ENCODE measurements at places on chromosomes 11 and 22. TPM values are rescaled to one million over a fixed set of nuclear protein-coding genes. Genes with fewer than 3 reads are reported as not detected.
A peak's percentile ranks its signal among the peaks of the same experiment; 100 is the strongest.

DNA sequence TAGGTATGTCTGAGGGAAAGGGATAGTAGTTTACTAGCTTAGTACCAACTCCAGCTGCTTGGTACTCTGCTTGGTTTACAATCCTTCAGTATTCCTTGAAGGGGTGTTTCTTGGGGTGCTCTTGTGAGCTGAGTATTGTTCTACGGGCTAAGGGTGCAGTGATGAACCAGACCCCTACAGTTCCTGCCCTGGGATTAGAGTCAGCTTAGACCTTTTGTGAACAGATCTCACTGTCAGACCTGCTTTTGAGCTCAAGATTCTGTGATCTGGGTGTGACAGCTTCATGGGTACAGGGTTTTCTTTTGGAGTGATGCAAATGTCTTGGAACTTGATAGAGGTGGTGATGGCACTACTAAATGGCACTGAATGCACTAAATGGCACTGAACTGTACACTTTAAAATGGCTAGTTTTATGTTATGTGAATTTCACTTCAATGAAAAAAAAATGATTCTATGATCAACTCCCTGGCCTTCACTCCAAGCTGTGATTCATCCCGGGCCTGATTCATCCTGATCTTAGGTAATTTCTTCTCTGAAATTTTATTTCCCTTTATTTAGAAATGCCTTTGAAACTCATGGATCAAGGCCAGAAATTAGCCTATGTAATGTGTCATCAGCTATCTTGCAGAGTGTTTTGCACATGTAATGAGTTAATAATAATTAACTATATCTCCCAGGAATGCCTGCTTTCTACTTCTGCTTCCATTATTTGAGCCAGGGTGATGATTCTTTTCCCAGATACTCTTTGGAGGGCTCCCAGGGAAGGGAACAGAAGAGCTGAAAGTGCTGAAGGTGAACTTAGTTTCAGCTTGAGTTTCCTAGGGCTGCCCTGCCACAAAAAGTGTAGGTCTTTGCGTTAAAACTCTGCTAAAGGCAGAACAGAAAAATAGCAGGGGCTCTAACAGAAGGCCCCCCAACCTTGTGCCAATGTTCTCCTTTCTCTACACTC, 87.9 kb downstream of the NCAM1 start:
- no peak for DNase-seq

DNA sequence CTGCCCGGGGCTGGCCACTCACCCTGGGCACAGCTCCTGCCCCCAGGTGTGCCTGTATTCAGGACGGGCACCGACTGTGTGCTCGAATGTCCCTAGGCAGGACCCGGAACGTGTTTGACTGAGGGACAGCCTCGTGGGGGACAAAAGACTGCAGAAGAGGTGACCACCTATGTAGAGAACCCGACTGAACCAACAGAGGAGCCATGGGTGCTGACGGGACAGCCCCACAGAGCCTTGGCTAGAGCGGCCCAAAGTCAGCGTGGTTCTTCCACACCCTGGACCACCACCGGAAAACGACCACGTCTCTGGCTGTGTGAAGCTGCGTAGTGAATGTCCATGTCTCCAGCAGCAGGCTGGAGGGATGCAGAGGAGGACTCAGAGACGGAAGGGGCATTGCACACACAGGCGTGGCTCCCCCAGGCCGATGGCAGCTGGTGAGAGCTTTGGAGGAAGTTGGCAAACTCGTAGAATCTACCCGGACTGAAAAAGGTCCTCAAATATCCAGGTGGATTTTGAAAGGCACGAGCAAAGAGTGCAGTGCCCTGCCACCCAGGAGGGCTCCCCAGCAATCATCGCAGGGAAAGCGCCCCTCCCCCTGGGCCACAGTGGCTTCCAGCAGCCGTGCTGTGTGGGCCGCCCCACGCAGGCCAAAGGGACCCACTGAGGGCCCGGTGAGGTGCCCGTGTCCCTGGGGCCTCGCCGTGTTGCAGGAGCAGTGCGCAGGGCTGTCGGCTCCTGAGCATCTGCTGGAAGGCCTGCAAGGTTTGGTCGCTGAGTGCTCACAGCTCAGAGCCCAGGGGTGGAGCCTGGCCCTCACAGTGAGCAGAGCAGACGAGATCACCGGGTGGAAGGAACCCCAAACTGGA, 17.5 kb upstream of the MUC5B start:
- DNase-seq, result peak; percentile 8

- no peak for DNase-seq
Measured at GRCh38 chr22:22858559-22858937, 29.1 kb upstream of the IGLL5 start.

DNA sequence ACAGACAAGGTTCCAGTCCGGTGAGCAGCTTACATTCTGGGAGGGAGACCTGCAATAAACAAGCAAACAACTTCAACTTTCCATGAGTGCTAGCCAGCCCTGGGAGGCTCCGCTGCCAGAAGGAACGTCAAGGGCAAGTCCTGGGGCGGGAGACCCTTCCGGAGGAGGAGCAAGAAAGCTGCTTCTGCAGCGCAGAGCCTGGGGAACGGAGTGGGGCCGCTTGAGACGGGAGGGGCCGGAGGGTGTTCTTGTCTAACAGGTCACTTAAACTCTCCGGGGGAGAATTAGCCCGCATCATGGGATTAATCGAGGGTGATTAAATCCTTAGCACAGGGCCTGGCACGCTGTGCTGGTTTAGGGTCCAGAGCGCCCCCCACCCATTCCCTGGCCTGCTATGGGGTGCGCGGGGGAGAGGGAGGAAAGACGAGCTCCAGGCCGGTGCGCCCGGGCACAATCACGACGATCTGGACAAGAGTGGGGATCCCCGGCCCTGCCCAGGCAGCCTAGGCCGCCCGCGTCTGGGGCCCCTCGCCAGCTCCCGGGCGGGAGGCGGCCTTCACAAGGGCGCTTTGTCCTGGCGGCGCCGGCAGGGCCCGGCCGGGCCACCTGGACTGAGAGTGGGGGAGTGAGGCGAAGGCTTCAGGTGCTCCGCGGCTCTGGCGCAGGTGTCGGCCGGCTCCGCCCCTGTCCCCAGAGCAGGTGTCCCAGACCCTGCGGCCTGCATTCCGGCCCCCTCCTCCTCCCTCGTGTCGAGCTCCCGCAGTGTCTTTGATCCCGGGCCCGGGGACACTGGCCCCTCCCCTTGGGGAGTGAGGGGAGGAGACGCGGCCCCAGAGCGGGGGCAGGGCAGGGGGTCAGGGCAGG, 663 bp upstream of the LARGE2 start:
- peak; percentile 13 for DNase-seq

- DNase-seq, result no peak
Measured at GRCh38 chr11:121039971-121040613, 16.2 kb downstream of the TBCEL start.

GRCh38 chr11:133956650-133957633, at the start of gene IGSF9B:
IGSF9B (minus strand) TSS chr11:133956968; CDS start chr11:133956754, 214 bp downstream.
- DNase-seq, result peak; percentile 88

GRCh38 chr11:134560566-134561330, 148.7 kb upstream of the B3GAT1 start:
- DNase-seq, result no peak

GRCh38 chr11:18723991-18724390, 2.0 kb downstream of the IGSF22 start:
- DNase-seq, result no peak

The GGT5 gene
- 21.1 TPM for total RNA-seq

The MADD gene
- 40.9 TPM for total RNA-seq

The TSGA10IP gene
- not detected for total RNA-seq

The INPPL1 gene
- total RNA-seq, result 115 TPM

The OR51B4 gene
- total RNA-seq, result not detected

The GAB4 gene
- total RNA-seq, result not detected

The MRGPRX2 gene
- not detected for total RNA-seq

The CRYBB1 gene
- 0.66 TPM for total RNA-seq

The MICALL1 gene
- total RNA-seq, result 14.8 TPM
